HT1080 (cell line): ENCODE measurements at places on chromosomes 12 and 14. TPM values are rescaled to one million over a fixed set of nuclear protein-coding genes. Genes with fewer than 3 reads are reported as not detected.

Gene C14orf180
- not detected in 2 replicates for total RNA-seq

Gene OTOGL
- total RNA-seq: under 0.01 and 0.02 TPM in 2 replicates

Gene CLEC4D
- not detected in 2 replicates for total RNA-seq

DNA sequence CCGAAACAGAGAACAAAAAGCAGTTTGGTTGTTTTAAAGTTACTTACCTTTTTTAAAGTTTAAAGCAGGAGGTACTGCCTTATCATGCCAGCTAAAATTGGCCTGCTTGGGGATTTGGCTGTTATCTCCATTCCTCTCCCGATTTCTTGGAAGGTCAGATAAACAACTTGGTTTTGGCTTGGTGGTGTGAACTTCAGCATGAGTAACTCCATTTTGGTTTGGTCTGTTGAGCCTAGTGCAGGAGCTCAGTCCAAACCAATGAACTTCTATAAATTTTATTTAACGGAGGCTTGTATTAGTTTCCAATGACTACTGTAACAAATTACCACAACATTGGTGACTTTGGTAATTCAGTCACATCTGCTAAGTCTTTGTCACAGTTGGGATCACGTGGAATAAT is 82.3 kb downstream of the PLEKHA5 start:
- DNase-seq: no peak
